NT2/D1 (cell line): ENCODE measurements at places on chromosomes 4 and X.

DNA sequence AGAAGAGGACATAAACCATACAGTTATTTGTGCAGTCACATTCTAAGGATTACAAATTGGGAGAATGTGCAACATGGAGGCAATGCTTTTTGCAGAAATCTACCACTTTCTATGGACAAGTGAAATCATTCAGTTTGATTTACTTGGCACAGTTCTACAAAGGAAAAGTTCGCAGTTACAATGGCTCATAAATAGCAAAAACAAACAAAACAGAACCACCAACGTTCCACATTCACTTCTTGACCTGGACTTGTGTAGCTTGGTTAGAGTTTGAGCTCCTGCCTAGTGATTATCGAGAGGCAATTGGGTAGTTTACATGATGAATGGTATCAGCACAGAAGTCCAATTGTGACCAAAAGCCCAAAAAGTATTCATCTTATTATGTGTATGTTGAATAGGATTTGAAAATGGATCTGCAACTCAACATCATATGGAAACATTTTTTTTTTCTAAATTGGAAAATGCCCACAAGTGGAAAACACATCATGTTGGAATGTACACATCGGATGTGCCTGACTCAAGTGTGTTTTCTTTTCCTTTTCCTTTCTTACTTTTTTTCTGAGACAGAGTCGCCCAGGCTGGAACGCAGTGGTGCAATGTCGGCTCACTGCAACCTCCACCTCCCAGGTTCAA is 123.8 kb downstream of the LUZP4 start:
- DNase-seq, result no peak

DNA sequence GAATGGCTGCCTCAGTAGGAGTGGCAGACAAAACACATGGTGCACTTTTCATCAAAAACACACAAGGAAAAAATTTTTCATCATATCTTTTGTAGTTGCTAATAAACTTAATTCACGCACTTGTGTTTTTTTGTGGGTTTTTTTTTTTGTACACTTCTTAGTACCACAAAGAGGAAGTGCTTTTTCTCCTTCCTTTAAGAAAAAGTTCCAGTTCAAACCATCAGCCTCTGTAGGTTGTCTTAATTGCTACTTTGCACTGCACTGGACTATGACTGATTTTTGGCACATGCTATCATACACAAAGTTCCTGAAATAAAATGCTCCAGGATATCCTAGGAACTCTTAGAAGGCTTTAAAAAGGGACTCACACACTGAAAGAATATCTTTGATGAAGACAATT is at the start of gene PHEX:
Gene PHEX, plus strand, starts transcription at position 242 of the 400 bp plus-strand sequence. CDS start 681 bp downstream, outside the sequence.
- DNase-seq, result no peak

DNA sequence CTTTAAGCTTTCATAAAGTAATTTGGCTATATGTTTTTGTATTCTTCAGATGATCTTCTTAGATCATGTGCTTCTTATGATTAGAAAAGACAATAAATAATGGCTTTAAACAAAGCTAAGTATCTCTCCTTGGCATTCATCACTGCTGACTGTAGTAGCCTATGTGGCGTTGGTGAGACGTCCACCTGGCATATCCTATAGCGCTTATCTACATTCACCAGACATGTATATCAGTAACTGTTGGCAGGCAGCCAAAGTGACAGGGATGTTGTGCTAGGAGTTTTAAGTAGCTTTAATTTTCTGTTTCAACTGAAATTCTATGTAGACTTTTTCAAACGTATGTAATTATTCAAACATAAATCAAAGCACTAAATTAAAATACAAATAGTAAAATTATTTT is 276.4 kb downstream of the IL15 start:
- no peak for DNase-seq

GRCh38 chrX:30615229-30615628 is 37.7 kb upstream of the TASL start:
- DNase-seq, result no peak

DNA sequence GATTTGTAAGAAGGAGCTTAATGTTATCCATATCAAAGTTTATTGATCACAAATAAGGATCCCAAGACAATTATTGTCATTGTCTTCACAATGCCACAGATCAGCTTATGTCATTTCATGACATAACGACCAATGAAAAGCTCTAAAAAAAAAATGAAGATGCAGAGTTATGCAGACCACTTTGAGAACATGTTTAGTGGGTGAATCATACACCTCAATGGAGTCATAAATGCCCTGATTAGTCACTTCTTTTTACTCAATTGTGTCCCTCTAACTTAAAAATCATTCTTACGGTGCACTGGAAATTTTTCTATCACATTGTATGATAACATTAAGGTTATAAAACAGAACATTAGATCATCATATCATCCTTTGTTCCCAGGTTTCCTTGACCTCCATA is 87.6 kb upstream of the GABRG1 start:
- no peak for DNase-seq

DNA sequence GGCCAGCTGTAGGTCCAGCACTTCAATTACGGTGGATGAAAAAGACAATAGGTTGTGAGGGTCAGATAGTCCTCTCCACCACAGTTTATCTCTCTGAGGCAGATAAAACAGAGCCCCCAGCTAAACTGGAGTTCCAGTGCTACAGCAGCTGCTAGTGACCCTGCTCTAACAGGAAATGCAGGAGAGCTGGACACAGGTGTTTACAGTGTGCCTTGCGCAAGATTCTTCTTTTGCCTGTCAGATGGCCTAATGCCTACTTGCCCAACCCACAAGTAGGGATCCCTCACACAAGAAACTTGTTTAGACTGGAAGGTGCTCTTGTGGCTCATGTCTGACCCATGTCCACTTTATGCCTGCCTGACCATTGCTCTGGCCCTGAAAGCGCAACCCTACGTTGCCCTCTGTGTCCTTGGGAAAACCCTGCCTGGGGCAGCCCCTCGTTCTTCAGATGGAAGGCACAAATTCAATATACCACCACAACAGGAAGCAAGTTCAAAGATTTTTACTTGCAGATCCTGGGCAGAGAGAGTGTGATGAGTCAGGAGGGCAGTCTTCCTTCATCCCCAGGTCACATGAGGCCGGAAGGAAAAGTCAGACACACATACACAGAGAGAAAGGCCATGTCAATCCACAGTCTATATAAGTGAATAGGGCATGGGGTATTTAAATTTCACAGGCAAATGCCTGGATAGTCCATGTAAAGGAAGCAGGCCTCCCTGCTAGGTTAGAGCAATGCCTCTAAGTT is 105.1 kb upstream of the ADGRL3 start:
- no peak for DNase-seq

DNA sequence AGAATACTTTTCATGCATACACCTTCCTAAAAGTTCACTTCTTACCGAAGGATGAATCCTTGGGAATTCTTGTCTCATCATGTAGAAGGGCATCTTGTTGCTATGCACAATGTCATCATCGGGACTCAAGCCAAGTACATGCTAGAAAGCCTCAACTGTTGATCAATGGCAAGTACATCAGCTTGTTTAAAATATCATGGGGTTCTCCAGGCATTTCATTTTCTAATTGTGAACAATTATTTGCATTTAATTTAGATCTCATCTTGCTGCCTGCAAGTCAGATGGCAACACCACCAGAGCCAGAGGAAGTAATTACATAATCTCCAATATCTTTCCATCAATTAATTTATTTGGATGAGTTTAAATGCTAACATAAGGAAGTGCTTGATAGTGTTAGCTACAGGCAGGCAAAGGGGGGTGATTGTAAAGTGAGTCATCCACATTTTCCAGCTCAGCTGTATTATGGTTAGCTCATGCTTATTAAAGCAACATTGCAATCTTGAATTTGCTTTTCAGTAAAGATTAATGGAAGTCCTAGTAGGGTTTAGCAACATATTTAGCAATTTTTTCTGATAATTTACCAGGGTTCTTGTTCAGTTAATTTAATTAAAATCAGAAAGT is 356.5 kb downstream of the CBLL2 start:
- DNase-seq, result no peak

DNA sequence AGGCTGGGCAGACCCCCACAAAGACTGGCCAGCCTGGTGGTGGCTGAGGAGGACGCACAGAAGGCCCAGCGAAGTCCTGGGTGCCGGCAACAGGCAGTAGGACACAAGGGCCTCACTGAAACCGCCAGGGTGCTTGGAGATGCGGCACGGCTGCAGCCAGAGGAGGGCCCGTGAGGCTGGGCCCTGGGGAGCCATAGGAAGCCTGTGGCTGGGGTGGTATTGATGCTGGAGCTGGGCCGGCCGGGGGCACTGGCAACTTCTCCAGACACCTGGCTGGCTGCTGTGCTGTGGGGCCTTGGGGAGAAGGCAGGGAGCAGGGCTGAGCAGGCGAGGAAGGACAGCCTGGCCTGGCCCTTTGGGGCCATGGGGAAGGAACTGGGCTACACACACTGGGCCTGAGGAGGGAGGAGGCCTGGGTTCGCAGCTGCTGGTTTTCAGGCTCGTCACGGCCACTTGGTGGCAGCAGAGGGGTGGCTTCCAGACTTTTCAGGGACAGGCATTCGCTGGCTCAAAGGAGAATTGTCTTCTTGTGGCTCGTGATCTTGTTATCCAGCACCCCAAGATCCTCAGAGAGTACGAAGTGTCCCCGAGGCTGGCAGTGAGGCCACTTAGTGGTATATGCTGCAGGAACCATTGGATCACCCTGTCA is 37.2 kb downstream of the ATP2B3 start:
- no peak for DNase-seq

GRCh38 chrX:46444011-46444410 is 101.2 kb downstream of the ZNF674 start:
- DNase-seq, result peak; percentile 25

- DNase-seq, result no peak
These were observed 3.5 kb upstream of the CDKL2 start for GRCh38 chr4:75633846-75634245.

GRCh38 chrX:41377624-41378023 is 43.7 kb downstream of the DDX3X start:
- no peak for DNase-seq

GRCh38 chr4:148101235-148101634 is 341.0 kb downstream of the NR3C2 start:
- no peak for DNase-seq

GRCh38 chr4:121227341-121227792 is 63.2 kb upstream of the TNIP3 start:
- DNase-seq, result no peak

DNA sequence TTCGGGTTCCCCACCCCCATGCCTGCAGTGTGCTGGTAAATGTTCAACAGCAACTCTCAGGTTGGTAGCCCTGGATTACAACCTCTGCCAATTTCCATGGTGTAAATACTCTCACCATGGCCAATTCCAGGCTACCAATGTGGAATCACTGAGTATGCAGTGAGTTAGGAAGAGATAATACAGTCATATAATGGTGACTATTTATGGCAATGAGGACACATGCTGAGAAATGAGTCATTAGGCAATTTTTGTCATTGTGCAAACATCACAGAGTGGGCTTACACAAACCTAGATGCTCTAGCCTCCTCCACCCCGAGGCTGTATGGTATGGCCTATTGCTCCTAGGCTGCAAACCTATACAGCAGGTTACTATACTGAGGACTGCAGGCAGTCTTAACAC is 4.6 kb upstream of the CLDN24 start:
- no peak for DNase-seq

DNA sequence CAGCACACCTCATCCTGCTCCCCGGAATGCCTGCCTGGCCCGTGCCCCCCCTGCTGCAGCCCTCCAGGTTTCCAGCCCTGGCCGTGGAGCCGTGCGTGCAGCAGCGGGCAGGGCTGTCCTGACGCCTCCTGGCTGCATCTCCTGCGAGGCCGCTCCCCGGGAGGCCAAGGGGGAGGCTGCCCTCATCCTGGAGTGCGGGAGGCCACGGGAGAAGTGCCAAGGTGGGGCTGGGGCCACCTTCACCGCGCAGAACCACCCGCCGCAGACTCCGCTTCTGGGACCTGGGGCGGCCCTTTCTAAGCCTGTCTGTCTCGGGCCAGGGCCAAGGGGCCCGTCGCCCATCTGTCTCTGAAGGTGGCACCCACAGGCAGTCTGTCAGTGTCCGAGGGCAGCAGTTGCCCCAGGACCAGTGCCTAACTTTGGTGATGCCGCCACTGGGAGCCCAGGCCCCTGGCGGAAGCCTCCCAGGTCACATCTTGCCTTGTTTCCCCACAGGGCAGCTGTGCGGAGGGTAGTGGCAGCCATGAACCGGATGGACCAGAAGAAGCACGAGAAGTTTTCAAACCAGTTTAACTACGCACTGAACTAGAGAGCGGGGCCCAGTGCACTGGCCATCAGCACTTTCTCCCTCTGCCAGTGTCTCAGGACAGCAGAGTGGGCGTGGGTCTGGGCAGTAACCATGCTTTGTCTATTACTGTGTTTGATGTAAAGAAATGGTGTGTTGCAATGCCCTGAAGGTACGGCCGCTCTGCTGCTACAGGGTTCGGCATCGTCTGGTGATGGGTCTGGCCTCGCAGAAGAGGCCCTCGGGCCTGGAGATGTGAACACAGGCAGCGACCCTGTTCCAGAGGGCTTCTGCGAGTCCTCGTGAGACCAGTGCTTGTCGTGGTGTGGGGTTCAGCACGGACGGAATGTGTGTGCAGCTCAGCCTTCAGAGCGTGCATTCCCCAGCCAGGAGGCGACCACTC is 20.6 kb downstream of the NKX1-1 start:
- DNase-seq, result no peak

DNA sequence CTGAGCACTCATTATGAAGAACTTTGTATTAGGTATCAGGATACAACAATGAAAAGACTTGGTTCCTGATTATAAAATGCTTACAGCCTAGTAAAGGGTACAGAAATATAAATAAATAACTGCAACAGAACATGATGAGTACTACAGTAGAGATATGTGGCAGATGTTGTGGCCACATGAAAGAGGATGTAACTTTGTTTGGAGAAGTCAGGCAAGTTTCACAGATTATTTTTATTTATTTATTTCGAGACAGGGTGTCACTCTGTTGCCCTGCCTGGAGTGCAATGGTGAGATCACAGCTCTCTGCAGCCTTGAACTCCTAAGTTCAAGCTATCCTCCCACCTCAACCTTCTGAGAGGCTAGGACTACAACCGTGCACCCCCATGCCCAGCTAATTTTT is 15.8 kb upstream of the UBE2K start:
- no peak for DNase-seq

DNA sequence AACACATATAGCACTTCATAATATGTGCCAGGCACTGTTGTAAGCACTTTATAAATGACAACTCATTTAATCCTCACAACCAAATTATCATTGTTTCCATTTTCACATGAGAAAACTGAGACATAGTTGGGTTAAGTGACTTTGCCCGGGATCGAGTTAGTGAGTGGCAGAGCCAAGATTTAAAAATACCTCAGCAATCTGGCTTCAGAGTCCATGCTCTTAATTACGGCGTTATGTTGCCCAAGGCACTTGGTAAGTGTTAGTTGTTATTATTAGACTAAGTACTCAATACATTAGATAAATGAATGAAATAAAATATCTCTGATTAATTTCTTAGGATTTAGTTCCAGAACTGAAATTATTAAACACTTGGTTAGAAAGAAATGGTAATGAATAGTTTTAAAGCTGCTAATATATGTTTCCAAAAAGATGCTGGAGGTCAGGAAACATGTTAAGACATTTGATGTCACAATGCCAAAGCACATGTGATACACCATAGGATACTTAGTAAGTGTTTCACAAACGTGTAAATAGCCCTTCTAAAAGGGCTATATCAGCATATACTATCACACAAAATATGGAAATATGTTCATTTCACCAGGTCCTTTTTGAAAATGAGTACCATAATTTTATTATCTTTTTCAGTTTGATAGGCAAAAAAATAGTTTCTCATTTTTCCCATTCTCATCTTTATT is 301.9 kb downstream of the GPAT3 start:
- DNase-seq, result no peak

- DNase-seq, result no peak
These were observed 483.7 kb upstream of the INTU start for GRCh38 chr4:127149086-127149485.

GRCh38 chr4:20391198-20391597 is 139.5 kb downstream of the SLIT2 start:
- DNase-seq, result no peak
